ENCODE measurements at places on chromosomes 12 and 14.

- DNase-seq, result no peak
Observed at GRCh38 chr14:23147676-23148075, 28.6 kb upstream of the CEBPE start.

DNA sequence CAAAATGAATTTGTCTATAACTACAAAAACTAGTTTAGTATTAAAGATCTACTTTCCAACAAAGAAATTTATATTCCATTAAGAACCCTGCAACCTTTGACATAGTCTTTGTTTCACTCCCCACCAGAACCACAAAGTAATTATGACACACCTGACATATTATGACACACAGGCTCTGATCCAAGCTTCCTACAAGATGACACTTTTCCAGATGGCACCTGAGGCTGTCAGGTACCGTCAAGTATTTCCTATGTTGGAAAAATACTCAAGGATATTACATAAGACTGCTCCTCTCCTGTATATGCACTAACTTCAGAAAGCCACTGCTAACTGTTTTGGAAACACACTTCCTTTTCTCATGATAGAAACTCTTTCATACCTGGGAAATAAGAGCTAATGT is 38.9 kb downstream of the STXBP6 start:
- no peak for DNase-seq

DNA sequence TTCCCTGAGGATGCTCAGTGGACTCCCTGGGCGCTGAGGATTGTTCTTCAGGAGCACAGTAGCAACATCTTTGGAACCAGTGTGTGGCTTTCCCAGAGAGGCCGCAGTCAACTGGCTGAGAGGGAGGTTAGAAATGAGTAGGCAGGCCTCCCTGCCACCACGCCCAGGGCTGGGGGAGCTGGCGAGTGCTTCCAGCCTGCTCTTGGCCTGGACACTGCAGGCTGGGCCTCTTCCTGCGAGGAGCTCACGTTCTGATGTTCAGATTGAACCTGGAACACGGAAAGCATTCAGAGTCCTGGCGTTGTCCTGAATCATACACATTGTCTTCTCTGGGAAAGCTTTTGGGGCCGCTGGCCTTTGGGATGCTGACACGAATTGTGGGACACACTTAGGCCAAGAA is 15.6 kb downstream of the TSPAN9 start:
- no peak for DNase-seq

DNA sequence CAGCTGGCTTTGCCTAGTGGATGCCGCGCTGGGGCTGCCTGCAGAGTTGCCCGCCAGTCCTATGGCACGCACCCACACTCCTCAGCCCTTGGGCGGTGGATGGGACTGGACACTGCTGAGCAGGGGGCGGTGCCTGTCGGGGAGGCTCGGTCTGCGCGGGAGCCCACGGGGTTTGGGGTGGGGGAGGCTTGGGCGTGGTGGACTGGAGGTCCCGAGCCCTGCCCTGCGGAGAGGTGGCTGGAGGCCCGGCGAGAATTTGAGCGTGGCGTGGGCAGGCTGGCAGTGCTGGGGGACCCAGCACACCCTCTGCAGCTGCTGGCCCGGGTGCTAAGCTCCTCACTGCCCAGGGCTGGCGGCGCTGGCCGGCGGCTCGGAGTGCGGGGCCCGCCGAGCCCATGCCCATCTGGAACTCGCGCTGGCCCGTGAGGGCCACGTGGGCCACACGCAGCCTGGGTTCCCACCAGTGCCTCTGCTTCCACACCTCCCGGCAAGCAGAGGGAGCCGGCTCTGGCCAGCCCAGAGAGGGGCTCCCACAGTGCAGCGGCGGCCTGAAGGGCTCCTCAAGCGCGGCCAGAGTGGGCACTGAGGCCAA is 68.1 kb downstream of the ETNK1 start:
- no peak for DNase-seq

- no peak for DNase-seq
Observed at GRCh38 chr12:69583203-69583602, 2.1 kb upstream of the CCT2 start.

GRCh38 chr12:45986641-45987339 is 3.6 kb downstream of the SCAF11 start:
- DNase-seq, result no peak

GRCh38 chr14:84041421-84041820 is 1488.5 kb upstream of the FLRT2 start:
- DNase-seq, result no peak

- no peak for DNase-seq
Observed at GRCh38 chr12:120537856-120538220, 3.7 kb downstream of the RNF10 start.

DNA sequence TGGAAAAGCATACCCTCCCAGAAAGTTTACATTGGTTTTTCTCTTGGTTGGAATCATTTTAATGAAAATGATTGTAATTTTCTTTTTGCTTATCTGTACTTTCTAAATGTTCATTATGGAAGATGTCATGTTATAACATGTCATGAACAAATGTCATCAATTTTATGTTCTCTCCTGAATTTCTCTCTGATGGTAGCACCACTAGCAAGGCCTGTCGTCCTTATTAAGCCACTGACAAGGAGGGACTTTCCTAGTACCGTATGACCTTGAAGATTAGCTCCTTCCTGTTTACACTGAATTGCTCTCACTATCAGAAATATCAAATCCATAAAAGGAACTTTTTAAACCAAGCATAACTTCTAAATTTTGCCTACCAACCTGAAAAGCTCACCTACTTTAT is 99.0 kb downstream of the ESR2 start:
- DNase-seq, result no peak

- no peak for DNase-seq
Observed at GRCh38 chr12:101327051-101327450, 47.1 kb downstream of the UTP20 start.

GRCh38 chr14:35332517-35333263 is 40.5 kb downstream of the PSMA6 start:
- DNase-seq, result peak; percentile 16

DNA sequence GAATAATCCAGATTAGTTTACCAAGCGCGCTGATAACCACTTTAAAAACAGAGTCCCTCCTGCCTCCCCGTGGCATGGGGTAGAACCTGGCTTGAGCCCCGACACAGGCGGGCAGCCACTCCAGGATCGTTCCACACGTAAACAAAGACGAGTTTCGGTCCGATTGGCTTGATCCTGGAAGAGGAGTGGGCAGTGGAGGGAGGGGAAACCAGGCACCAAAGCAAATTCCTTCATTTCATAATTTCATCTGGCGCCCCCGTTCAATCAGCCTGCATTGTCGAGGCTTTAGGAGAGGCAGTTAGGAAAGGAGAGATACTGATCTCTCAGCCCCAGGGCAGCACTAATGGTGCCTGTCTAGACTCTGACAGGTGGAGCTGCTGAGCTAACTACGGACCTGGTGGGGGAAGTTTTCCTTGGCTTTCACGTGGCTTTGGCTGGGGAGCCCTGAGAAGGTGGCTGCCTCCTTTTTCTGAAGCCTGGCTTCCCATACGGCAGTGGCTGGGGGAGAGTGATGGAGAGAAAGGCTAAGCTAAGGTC is 751 bp upstream of the GPRC5A start:
- DNase-seq, result no peak

- no peak for DNase-seq
Observed at GRCh38 chr12:94116191-94116590, 32.2 kb upstream of the PLXNC1 start.

DNA sequence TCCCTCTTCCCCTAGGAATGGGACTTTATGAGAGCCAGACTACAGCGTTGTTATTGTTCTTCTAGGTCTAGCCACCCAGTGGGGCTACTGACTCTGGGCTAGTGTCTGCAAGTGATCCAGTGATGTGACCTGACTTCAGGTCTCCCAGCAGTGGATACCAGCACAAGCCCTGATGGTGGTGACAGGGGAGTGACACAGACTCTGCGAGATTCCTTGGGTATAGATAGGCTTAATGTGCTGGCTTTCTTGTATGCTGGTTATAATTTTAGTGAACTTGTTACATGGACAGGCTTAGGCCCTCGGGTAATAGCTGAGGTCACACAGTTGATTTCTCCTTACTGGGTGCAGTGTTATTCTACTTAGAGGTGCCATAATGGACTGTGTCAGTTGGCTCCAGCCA is 106.9 kb downstream of the TBC1D30 start:
- no peak for DNase-seq

GRCh38 chr12:105234197-105234596 is 1.8 kb downstream of the APPL2 start:
- DNase-seq, result no peak

- no peak for DNase-seq
Observed at GRCh38 chr14:76829013-76829365, 2.8 kb downstream of the LRRC74A start.

- no peak for DNase-seq
Observed at GRCh38 chr14:36950812-36951211, 221.6 kb downstream of the SLC25A21 start.

- no peak for DNase-seq
Observed at GRCh38 chr14:93076755-93077154, 39.0 kb downstream of the ITPK1 start.

GRCh38 chr14:51236314-51236713 is 3.7 kb upstream of the TMX1 start:
- DNase-seq, result peak; percentile 21

DNA sequence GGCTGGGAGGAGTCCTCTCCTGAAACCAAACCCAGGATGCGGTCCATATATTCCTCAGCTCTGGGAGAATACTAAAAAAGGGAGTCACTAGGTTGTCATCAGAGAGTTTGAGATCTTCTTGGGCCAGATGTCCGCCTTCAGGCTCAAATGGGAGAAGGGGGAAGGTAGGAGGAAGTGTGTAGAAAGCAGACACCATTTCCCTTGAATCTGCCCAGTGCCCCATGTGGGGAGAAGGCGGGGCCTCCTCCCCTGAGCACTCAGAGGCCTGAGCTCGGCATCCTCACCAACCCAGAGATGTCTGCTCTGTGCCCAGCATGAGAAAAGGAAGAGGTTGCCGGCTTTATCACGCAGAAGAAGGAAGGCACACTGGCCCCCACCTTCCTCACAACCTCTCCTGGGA is 37.3 kb downstream of the LTBP2 start:
- no peak for DNase-seq

- no peak for DNase-seq
Observed at GRCh38 chr14:51789596-51789995, 70.8 kb upstream of the GNG2 start.

DNA sequence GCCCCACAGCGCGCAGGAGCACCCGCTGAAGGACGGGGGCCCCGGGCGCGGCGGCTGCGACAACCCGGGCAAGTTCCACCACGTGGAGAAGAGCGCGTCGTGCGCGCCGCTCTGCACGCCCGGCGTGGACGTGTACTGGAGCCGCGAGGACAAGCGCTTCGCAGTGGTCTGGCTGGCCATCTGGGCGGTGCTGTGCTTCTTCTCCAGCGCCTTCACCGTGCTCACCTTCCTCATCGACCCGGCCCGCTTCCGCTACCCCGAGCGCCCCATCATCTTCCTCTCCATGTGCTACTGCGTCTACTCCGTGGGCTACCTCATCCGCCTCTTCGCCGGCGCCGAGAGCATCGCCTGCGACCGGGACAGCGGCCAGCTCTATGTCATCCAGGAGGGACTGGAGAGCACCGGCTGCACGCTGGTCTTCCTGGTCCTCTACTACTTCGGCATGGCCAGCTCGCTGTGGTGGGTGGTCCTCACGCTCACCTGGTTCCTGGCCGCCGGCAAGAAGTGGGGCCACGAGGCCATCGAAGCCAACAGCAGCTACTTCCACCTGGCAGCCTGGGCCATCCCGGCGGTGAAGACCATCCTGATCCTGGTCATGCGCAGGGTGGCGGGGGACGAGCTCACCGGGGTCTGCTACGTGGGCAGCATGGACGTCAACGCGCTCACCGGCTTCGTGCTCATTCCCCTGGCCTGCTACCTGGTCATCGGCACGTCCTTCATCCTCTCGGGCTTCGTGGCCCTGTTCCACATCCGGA is 1.4 kb downstream of the FZD10 start:
- DNase-seq, result no peak

DNA sequence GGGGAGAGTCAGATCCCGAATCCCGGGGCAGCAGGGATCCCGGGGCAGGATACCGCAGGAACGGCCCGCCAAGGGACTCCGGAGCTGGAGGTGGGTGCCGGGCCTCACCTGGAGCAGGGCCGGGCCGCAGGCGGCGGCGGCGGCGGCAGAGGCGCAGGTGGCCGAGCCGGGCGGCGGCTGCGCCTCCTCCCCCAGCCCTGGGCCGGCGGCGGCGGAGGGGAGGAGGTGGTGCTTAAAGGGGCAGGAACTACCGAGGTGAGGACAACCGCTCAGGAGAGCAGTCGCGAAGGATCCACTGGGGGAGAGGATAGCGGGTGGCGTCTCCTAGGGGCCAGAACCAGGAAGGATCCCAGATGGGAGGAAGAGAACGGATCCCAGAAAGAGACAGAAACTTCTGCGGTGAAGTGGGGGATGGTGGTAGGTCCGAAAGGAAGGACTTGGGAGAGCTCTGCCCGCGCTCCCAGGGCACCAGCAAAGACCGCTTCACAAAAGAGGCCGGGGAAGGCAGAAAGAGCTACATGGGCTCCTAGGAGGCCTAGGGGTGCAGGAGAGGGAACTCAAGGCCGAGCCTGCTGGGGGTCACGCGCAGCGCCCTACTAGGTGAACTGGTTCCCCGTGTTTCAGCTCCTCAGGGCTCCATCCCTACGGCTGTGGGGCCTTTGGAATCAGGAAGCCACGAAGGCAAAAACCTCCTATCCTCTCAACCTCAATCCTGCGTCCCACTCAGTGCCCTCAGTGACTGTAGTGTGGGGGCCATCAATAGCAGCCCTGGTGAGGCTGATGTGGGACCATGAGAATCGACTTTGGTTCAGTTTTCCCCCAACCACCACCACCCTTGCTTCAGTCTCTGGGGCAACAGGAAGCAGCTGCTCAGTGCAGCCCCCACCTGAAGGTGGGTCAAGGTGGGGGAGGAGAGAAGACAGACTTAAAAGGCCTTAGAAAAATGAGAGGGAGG is 5.0 kb upstream of the BAZ2A start:
- peak; percentile 69 for DNase-seq

DNA sequence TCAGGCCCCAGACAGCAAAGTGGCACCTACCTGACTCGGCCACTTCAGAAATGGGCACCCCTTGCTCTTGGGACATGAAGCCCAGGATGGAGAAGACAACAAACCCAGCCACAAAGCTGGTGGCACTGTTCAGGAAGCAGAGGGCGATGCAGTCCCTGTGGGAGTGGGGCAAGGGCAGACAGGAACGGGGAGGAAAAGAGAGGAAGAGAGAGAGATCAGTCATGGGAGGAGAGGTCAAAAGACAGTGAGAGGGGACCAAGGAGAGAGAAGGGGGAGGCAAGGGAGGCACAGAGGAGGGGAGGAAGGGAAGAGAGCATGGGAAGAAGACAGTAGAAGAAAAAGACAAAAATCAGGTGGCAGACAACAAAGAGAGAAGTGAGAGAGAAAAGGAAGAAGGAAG is 16.6 kb downstream of the SLC6A12 start:
- DNase-seq, result no peak

- no peak for DNase-seq
Observed at GRCh38 chr12:46526233-46526632, 153.7 kb upstream of the SLC38A2 start.
